ENCODE measurements at places on chromosomes 4 and X. TPM values are rescaled to one million over a fixed set of nuclear protein-coding genes. Genes with fewer than 3 reads are reported as not detected.

Gene RAB33A
- total RNA-seq = 8.0 TPM

Gene C1QTNF7
- total RNA-seq = 14.6 TPM

Gene ABCG2
- 20.2 TPM for total RNA-seq

Gene ATP1B4
- total RNA-seq = 19.1 TPM

Gene GNL3L
- total RNA-seq = 35.3 TPM

Gene SLC6A14
- total RNA-seq = 0.99 TPM

Gene PTPN13
- 248 TPM for total RNA-seq

Gene SMAD1
- total RNA-seq = 44.1 TPM

Gene MAGEB10
- total RNA-seq = not detected

Gene GALNT7
- 80.9 TPM for total RNA-seq

Gene ACOT9
- total RNA-seq = 36.3 TPM

Gene ZMYM3
- 28.6 TPM for total RNA-seq

Gene MAGEC2
- total RNA-seq = not detected

Gene GYG2
- 10.5 TPM for total RNA-seq

Gene CXCR3
- total RNA-seq = not detected

Gene WDFY3
- 205 TPM for total RNA-seq

Gene SYN1
- total RNA-seq = 5.7 TPM

Gene PDZD4
- total RNA-seq = 44.0 TPM

Gene RPS6KA6
- total RNA-seq = 19.5 TPM

Gene KIT
- 87.7 TPM for total RNA-seq

Gene GPR173
- total RNA-seq = 26.3 TPM

Gene STPG2
- total RNA-seq = 1.2 TPM

Gene SPANXN3
- total RNA-seq = not detected

Gene PLXNA3
- total RNA-seq = 31.2 TPM

Gene NIPAL1
- total RNA-seq = 35.3 TPM

Gene KDR
- 211 TPM for total RNA-seq

Gene ABLIM2
- total RNA-seq = 13.5 TPM

Gene OPN1LW
- total RNA-seq = 1.5 TPM

Gene NSD2
- 121 TPM for total RNA-seq

Gene KCND1
- 3.6 TPM for total RNA-seq

Gene CEP44
- total RNA-seq = 61.9 TPM

Gene LONRF3
- total RNA-seq = 5.0 TPM

Gene FAT1
- total RNA-seq = 179 TPM

Gene WDR19
- total RNA-seq = 103 TPM

Gene PAGE2B
- not detected for total RNA-seq

Gene ZMAT1
- 32.4 TPM for total RNA-seq

Gene HSD17B13
- 0.27 TPM for total RNA-seq

Gene UPF3B
- total RNA-seq = 6.5 TPM

Gene UCHL1
- total RNA-seq = 374 TPM

Gene RAPGEF2
- 128 TPM for total RNA-seq

Gene MEPE
- total RNA-seq = not detected

Gene ARHGEF6
- total RNA-seq = 15.6 TPM

Gene CLIC2
- total RNA-seq = 4.8 TPM

Gene MTHFD2L
- total RNA-seq = 59.2 TPM

Gene TRIM75
- not detected for total RNA-seq

Gene GUCY1A1
- total RNA-seq = 76.6 TPM

All from camera-type eye (tissue), 1 donor.